ENCODE measurements at places on chromosomes 4 and X.

DNA sequence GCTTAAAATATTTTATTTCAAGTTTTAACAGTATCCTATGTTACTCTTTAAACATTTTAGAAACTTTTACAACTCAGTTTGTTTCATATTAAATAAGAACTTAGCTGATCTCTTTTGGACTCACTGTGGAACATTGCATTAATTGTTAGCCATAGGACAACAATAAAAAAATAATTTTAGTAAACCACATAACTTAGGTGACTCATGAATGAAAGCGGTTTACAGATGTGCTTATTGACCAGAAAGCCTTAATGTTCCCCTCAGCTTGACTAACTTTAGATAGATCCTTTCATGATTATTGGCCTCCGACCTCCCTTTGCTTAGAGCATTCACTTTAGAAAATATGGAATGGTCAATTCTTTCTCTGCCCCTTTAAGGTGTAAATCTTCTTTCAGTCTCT is 783.5 kb upstream of the MAGEB2 start:
- DNase-seq, result no peak

DNA sequence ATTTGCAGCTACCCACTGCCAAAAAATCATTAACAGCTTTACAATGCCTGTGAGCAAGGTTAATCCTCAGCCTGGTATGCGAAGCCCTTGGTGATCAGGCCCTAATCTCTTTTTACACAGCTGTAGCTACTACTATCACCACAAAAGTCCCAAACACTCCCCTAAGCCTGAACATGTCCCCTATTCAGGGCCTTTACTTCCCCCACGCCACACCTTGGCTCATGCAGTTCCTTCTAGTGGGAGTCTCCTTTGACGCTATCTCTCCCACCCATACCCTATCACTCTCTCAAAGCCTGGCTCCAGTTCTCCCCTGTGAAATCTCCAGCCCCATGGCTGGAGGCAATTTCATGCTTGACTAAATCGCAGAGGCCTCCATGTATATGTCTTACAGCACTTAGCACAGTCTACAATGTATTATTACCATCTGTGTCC is 90.6 kb upstream of the CBR4 start:
- no peak for DNase-seq

DNA sequence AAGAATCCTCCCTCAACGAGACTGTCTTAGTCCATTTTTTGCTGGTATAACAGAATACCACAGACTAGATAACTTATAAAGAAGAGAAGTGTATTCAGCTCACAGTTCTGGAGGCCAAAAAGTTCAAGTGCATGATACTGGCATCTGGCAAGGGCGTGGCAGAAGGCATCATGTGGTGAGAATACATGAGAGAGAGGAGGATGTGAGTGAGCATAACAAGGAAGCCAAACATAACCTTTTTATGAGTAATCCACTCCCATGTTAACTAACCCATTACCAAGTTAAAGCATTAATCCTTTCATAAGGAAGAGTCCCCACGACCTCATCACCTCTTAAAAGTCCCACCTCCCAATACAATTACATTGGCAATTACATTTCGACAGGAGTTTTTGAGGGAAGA is 504.6 kb downstream of the IQCM start:
- DNase-seq, result no peak

GRCh38 chrX:17047224-17047623 is 100.8 kb downstream of the REPS2 start:
- no peak for DNase-seq

DNA sequence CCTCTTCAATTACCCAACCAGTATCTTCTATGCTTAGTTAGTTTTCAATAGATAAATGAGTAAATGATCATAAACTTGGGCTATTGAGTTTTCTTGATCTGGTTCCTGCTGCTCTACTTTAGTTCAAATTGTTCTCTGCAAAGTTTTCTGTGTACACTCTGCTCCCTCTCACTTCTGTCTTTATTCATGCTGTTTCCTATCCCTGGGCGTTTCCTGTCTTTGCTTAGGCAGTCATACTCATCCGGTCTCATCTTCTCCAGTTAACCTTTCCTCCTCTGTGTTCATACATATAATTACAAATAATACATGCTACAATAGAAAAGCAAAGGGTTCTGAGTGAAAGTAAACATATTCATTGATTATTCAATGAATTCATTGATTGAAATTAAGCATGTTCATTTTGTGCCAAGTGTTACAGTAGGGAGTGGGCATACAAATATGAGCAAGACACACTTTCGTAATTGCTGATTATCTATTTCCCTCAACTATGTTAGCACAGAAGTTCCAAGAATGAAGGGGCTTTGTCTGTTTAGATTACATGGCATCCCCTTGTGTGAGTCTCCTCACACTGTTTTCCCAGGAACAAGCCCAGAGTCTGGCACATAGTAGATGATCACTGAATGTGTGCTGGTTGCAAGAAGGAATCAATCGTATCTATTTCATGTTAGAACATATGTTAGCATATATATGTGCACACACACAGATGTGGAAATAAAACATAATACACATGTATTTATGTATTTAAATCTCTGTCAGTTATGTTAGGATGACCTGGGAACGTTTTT is 1.1 kb downstream of the RAB39B start:
- no peak for DNase-seq

DNA sequence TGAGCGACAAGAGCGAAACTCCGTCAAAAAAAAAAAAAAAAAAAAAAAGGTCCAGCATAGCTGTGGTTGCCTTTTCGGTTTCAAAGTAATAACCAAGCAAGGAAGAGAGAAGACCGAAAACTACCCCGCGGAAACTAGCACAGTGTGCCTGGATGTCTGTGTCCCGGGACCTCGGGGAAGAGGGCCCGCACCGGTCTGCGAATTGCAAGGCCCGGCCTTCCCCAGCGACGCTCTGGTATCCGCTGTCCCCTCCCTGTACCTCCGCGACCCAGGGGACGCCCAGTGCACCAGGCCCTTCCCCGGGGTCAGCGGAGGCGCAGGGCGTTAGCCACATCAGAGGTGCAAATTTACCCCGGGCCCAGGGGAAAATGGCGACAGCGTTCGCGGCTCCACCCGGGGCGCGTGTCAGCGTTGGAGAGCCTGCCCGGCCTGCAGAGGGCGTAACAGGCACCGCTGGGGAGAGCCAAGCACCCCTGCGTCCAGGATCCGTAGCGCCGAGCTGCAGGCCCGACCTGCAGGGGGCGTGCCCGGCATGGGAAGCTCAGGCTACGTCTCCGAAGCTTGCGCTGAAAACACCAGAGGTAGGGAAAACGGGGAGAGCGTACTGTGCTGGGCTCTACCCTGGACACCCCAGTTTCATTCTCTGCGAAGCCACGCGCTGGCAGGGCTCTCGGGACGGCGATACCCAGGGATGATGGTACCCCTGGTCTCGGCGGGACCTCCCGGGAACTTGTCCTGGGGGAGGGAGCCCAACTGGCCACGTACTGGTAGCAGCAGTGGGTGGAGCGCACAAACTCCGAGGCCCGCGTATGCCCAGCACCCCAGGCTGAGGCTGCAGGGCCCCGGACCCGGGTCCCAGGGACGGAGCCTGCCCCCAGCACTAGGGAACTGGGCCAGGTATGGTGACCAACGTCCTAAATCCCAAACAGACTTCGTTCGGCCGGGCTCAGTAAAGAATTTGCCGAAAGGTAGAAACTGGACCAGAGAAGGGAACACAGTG is 16.2 kb downstream of the NKX6-1 start:
- no peak for DNase-seq

DNA sequence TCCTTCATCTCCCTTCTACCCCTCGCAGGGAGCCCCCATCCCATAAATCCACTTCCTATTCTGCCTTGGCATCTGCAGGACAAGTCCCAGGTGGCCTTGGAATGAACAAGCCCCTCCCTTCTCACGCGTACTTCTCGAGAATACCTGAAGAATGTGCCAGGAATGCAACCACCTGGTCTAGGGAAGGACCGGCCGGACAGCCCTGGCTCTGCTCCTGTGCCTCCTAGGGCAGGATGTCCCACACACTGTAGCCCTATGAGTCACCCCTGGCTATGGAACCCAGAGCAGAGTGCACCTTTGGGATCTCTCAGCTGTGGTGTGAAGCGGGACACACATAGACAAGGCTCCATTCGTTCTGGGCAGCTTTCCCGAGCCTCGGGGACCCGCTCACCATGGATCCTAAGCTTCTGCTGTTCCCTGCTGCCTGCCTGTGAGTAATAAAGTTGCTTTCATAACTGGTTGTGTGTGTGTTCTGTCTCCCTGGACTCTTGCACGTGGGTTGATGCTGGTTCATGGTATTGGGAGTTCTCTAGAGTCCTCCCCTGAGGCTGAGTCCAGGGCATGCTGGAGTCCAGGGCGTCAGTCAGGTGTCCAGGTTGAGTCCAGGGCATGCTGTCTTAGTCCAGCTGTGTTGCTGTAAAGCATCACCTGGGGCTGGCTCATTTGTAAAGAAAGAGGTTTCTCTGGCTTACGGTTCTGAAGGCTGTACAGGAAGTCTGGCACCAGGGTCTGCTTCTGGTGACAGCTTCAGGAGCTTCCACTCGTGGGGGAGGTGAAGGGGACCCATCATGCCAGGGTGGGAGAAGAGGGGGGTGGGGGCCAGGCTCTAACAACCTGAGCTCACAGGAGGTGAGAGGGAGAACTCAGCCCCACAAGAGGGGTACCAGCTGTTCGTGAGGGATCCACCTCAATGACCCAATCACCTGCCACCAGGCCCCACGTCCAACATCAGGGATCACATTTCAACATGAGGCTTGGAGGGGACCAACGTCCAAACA is 7.4 kb upstream of the PDE6B start:
- DNase-seq, result peak; percentile 43

DNA sequence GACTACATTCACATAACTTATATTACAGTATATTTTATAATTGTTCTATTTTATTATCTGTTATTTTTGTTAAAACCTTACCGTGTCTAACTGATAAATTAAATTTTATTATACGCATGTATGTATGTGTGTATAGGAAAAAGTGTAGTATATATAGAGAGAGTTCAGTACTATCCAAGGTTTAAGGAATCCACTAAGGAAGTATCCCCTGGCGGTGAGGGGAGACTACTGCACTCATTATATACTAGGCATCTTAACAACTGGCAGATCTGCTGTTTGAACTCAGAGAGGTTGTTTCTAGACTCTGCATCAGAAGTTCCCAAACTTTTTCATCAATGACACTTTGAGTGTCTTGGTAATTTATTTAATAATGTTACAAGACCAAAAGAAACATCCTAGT is 70.9 kb downstream of the NDST4 start:
- DNase-seq, result no peak

GRCh38 chr4:158722917-158723793 is at the start of gene PPID:
PPID (minus strand) TSS chr4:158723396; CDS start chr4:158723288, 108 bp downstream.
- DNase-seq, result peak; percentile 95

Data from cardiac septum (tissue), 1 donor.